Osteocyte (in vitro differentiated cells): ENCODE measurements at places on chromosomes 1 and 21. TPM values are rescaled to one million over a fixed set of nuclear protein-coding genes. Genes with fewer than 3 reads are reported as not detected.

Gene SEMA4A
- total RNA-seq, result 1.6 and 1.8 TPM in 2 replicates

Gene RAB7B
- 0.78 TPM in 2 replicates for total RNA-seq

Gene PRDX6
- total RNA-seq, result 146 and 148 TPM in 2 replicates

Gene CFHR4
- total RNA-seq, result not detected in 2 replicates
